Stimulated activated CD4-positive, alpha-beta T cell treated with anti-CD3 and anti-CD28 coated beads, Interleukin-2, amount 100 ng/mL, for 4 hours (primary cell): ENCODE measurements at places on chromosomes 11 and 22.
A peak's percentile ranks its signal among the peaks of the same experiment; 100 is the strongest.

- DNase-seq = no peak
Measured at GRCh38 chr11:103067118-103067517, 24.8 kb downstream of the DCUN1D5 start.

GRCh38 chr22:30885001-30885366 lies 83.6 kb downstream of the MORC2 start:
- no peak for DNase-seq

DNA sequence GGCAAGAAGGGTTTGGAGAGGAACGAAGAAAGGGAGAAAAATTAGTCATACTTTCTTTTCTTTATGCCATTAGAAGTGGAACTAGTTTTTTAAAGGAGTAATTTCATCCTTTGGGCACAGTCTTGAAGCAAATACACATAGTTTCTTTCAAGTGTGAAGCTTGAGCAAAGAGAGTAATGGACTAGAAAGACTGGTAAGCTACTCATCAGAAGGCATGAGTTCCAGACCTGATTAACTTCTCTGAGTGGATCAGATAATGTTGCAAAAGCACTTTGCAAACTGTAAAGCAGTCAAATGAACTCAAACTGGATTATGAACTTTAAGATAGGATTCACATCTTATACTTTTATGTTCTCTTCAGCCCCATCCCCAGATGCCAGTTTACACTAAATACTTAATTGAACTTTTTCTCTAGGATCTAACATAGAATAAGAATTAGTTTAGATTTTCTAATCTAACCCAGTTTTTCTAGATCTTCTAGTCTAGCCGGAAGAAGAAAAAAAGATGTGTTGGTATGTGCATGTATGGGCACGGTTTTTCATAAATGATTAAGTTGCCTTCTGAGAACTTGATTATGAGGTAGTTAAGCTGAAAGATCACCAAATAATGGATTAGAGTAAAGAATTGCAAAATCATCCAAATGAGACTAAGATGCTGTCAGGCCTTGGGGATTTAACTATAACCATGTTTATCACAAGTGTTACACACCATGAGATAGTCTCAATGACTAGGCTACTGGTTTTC lies 2.5 kb downstream of the DDIAS start:
- no peak for DNase-seq

- DNase-seq = no peak
Measured at GRCh38 chr22:19105456-19105855, 16.8 kb downstream of the DGCR2 start.

GRCh38 chr11:2447253-2447950 lies 2.6 kb downstream of the KCNQ1 start:
- DNase-seq = no peak

DNA sequence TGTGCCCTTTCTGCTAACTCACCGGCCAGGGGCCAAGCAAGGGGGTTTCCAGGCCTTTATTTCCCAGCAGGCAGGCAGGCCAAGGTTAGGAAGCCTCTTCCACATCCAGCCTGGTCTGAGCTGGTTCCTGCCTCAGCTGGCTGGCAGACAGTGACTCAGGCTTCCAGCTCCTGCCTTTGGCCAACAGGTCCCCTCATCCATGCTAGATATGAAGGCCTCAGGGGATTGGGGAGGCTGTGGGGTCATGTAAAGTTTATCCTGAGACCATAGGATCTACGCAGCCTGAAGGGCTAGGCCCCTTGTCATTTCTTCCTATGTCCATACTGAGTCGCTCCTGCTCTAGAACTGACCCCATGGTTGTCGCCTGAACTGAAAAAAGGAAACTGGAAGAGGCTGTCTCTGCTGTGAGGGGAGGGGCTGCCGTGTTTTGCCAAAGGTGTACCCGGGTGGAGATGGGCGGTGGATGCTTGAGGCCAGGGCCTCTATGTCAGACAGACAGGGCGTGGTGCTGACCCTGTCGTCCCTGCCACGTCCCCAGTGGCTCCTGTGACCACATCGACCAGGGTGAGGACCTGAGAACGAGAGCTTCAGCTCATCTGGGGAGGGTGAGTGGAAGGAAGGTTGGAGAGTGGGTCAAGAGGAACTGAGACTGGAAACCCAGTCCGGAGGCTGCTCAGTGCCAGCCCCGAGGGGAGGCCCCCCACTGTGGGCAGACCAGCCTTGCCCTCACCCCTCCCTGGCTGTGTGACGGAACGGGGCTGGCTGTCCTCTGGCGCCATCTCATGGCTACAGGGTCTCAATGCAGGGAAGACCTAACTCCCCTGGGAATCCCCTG lies 17.0 kb downstream of the P2RY6 start:
- no peak for DNase-seq

GRCh38 chr22:33357981-33358399 lies 299.8 kb upstream of the SYN3 start:
- no peak for DNase-seq

- no peak for DNase-seq
Measured at GRCh38 chr11:46455834-46456233, 64.3 kb upstream of the CHRM4 start.

DNA sequence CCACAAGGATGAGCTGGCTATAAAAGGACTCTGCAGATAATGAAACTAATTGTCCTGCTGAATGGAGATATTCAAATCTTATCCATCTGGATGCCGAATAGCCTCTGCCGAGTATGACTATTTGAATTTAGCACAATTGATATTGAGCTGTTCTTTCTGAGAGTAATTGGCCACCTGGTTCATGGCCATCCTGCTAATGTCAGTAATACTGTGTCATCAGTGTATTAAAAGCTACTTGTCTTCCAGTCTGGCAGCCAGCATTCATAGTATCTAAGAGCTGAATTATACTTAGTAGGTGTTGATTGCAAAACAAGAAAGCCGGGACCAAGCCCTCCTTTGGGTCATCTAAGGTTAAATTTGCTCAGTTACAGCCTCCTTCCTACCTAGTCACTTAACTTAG lies 310.7 kb upstream of the NCAM1 start:
- no peak for DNase-seq

DNA sequence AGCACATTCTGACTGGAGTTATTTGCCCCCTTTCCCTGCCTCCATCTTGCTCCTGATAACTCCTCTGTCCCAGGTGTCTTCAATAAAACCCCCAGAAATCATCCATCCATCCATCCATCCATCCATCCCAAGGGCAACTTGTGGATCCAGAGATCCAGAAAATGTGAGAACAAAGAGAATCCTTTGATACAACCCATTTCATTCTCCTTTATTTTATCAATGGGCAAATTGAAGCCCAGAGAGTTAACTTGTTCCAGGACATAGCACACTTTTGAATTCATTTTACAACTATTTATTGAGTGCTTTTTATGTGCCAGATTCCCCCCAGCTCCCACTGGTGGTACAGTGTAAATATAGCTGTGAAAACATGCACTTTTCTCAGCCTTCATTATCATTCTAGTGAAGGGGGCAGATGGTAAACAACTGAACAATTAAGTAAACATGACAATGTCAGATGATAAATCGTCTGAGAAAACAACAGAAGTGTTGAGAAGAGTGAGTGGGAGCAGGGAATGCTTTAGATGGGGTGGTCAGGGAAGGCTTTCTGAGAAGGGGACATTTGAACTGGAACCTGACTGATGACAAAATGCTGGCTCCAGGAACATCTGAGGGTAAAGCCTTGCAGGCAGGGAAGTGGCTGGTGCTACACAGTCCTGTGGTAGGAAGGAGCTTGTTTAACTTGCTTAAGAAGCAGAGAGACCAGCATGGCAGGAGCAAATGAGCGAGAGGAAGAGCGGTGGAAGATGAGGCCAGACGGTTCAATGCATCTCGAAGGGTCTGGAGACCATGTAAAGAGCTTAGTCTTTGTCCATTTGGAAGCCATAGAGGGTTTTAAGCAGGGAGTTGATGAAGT lies 80.0 kb upstream of the TIMP3 start:
- no peak for DNase-seq

DNA sequence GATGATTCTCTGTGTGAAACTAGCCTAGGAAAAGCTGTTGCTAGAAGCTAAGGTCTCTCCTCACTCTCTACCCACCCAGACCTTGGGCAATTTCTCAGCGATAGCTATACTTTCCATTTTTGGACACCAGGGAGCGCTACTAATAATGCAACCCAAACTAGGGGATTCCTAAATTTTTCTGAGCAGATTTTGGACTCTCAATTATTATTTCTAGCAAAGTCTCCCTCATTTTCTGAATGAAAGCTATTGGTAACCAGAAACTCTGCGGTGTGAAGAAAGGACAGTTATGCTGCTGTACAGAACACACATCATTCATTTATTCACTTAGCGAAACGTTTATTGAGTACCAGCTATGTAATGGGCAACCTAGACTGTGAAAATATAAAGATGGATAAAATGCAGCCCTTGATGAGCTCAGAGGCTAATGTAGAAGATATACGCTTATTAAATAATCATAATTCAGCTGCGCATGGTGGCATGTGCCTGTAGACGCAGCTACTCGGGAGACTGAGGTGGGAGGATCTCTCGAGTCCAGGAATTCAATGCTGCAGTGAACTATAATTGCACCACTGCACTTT lies 6.1 kb upstream of the STIM1 start:
- DNase-seq = peak; percentile 36

DNA sequence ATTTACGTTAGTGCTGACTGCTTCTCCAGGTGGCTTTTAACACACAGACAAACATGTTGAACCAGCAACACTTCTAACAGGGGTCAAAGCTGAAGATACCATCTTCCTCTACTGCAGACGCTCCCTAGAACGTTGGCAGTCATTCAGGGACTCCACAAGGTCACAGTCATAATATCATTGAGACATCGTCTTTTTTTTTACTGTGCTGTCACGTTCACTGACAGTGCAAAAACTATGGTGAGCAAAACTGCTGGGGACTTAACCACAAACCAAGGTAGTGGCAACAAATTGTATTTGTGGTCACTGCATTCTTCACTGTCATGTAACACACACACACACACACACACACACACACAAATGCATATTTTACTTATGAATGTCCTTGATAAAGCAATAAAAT lies 244.9 kb downstream of the CASP12 start:
- no peak for DNase-seq

DNA sequence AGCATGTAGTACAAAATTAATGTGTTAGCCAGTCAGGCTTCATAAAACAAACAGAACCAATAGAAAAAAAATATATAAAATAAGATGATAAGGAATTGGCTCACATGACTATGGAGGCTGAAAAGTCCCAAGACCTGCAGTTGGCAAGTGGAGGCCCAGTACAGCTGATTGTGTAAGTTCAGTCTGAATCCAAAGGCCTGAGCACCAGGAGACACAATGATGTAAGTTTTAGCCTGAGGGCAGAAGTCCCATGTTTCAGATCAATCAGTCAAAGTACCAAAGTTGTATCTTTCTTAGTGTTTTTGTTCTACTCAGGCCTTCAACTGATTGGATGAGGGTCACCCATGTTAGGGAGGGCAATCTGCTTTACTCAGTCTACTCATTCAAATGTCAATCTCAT lies 14.3 kb upstream of the OR10D3 start:
- DNase-seq = no peak

GRCh38 chr11:63610604-63611394 lies 3.4 kb downstream of the PLAAT3 start:
- no peak for DNase-seq

DNA sequence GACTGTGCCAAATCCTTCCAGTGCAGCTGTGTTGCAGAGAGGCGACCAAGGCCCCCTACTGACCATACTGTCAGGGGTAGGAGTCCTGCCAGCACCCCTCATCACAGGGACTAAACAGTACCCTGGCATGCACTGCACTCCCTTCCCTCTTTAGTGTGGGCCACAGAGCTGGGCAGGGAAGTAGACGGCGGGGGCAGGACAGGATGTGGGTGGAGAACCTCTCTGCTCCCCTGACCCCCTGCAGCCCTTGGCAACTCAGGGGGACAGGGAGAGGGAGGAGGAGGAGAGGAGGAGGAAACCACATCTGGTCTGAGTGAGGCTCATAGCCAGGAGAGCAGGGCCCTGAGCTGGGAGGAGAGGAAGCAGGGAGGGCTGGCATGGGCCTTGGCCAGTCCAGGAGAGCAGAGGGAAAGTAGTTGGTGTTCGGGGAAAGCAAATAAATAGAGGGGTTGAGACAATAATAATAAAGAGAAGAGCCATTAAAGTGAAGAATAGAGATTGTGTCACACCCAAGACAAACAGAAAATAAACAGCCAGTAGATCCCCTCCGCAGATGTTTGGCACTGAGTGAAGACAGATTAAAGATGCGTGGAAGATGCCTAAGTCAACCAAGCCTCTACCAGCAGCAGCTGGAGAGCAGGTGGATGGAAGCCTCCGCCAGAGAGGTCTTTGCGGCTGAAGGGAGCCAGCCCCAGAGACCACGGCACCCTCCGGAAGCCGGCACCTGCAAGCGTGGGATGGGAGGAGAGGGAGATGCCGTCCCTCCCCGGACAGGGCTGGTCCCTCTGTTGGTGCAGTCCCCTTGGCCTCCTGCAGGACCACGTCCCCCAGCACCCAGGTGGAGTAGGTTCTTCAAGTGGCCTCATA lies 61.5 kb downstream of the RPUSD4 start:
- DNase-seq = no peak

GRCh38 chr22:36136988-36137387 lies 23.6 kb downstream of the APOL3 start:
- DNase-seq = no peak

DNA sequence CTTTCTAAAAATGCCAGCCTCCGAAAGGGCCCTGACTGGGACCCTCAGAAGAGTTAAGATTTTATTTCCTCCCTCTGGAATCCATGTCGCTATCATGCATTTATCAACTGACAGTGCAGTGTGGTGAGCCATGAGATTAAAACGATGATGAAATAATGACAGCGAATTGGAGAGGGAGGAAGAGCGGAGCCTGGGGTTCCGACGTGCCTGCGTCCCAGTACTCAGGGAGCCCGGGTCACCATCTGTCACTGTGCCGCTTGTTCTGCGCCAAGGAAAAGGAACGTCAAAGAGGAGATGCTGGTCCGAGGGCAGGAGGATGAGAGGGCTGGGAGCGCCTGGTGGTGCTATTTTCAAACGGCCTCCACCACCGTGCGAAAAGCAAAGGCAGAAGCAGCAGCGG lies 46.2 kb downstream of the MACROD1 start:
- no peak for DNase-seq

DNA sequence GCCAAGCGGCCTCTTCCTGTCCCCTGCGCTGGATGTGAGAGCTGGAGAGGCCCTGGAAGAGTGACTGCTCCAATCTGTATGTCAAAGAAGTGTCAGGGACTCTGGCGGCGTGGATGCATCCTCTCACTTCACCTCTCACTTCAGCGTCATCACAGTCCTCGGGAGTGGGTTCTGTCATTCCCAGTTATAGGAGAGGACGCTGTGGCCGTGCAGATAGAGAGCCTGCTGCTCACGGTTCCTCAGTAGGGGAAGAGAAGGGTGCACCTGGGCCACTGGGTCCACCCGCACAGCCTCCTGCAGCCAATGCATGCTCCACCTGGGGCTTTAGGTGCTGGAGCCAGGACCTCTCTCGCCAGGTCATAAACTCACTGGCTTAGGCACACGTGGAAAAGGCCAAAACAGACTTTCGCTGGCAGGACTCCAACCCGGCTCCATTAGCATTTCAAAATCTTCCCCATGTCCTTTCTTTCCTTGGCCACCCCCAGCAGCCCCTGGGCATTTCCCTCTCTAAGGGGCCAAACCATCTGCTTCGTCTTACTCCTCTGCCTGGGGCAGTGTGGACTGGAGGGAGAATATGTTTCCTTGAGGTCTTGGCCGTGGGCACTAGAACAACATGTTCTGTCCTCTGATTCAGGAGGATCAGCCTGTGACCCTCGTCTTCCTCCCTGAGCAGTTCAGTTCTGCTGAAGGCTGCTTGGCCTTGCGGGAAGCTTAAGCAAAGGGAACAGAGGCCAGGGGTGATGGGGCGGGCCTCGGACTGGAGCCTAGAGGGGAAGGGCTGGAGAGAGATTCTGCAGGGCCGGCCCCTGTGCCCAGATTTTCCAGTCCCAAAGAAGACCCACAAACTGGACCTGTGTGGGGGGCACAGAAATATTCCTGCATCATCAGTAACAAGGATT lies 57.8 kb downstream of the ST14 start:
- DNase-seq = no peak
